GM23338 (cell line): ENCODE measurements at places on chromosomes 2 and 18. TPM values are rescaled to one million over a fixed set of nuclear protein-coding genes. Genes with fewer than 3 reads are reported as not detected.

Gene GPR75
- 2.3 and 4.1 TPM in 2 replicates for total RNA-seq

Gene HOXD11
- not detected in 2 replicates for total RNA-seq

Gene SEMA4C
- total RNA-seq, result 69.7 and 80.7 TPM in 2 replicates

Gene B3GNT7
- total RNA-seq, result 78.1 and 89.4 TPM in 2 replicates

Gene NLRC4
- total RNA-seq, result not detected in 2 replicates

Gene CAPN14
- 0.54 TPM in 1 of 2 replicates, not detected in the other for total RNA-seq

DNA sequence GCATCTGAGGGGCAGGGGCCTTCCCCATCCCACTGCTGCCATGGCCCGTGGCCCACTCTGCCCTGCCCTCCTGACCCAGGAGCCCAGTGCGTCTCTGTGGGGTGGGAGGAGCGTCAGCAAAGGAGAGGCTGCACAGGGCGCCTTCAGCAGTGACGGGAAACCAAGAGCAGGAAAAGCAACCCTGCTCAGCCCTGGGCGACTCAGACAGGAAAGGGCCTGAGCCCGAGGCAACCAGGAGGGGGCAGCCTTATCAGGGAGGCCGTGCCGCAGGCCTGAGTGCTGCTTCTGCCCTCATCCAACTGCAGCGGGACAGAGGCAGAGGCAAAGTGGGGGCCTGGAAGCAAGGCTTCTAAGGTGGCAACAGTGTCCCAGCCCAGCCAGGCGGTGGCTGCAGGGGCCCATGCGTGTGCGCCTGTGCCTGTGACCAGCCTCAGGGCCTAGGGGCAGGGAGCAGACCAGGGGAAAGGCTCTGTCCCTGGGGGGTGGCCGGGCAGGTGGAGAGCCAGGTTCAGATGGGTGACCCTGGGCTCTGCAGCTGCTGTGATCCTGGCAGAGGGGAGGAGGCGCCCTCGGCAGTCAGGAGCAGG is 23.3 kb upstream of the ALPI start:
- peak; percentile 85 for DNase-seq

- DNase-seq, result no peak
These were observed 24.3 kb upstream of the STAT1 start for GRCh38 chr2:191038241-191038725.

- no peak for DNase-seq
These were observed 117.5 kb upstream of the SNTG2 start for GRCh38 chr2:833180-833579.

- no peak for DNase-seq
These were observed 336.5 kb upstream of the MMADHC start for GRCh38 chr2:149924028-149924427.

GRCh38 chr18:25146512-25146910 is 205.5 kb downstream of the ZNF521 start:
- no peak for DNase-seq

DNA sequence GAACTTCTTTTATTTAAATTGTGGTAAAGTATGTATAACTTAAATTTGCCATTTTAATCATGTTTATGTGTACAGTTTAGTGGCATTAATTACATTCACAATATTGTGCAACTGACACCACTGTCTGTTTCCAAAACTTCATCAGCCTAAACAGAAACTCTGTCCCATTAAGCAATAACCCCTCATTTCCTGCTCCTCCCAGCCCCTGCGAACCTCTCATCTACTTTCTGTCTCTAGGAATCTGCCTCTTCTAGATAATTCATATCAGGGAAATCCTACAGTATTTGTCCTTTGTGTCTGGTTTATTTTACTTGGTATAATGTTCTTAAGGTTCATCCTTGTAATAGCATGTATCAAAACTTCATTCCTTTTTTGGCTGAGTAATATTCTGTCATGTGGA is 75.1 kb downstream of the BOLA3 start:
- no peak for DNase-seq

DNA sequence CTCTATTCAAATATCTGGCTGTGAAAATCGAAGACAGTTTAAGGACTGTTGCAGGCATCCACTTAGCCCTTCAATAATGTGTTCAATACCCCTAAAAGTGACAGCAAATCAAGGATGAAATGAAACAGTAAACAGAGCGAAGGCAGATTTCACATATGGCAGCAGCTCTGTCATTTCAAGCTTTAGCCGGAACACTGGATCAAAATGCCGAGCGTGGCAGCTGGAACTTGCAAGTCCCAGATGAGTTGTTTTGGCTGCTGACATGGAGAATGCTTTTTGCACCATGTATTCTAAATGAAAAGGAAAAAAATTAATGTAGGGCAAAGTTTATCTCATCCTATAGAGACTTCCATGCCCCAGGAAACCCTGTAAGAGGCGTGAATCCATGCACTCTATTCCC is 18.0 kb downstream of the LRRC30 start:
- no peak for DNase-seq

DNA sequence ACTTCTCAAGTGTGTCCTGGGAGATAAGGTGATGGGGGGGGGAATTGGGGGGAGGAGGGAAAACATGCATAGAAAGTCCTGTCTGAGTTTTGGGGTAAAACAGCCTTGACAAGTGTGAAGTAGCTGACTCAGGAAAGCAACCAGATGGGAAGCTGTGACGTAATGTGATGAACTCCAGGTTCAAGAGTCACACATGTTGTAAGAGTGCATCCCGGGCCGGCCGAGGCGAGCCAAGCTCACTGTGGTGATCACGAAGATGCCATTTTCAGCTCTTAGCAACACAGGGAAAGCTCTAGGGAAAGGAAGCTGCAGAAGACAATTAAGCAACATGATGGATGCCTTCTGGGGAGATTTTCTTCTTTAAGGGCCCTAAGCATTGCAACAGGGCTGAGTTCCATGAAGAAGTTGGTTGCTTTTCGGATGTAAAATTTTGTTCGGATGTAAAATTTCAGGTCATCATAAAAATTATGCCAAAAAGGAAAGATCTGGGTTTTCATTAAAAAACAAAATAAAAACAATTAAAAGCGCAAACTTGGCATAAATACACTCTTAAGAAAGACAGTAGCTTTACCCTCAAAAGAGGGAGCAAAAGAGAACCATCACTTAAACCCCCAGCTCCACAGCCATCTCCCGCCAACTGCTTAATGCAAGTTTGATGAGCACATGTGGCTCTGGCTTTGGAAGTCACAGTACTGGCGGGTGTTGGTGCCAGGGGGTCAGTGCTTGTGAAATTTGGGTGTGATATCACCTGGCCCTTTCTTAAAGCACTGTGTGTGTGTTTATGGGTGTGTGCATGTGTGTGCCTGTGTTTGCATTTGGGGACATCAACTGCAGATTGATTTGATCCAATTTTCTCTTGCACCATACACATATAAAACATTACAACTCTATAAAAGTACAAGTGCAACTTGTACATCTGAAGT is 19.1 kb downstream of the SERTAD2 start:
- DNase-seq, result no peak

DNA sequence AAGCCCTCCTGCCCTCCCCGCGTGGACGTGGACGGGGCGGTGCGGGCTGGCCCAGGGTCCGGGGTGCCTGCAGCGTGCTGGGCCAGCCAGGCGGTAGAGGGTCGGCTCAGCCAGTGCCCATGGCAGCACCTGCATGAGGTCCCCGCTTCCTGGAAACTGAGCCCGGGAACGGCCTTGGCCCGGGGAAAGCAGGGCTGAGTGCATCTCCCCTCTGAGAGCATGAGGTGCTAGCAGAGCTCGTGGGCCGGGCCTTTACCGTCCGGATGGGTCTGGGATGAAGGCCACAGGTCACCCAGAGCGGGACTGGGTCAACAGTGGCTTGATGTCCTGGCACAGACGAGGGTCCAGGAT is 39.8 kb downstream of the TSHZ1 start:
- DNase-seq, result no peak

GRCh38 chr2:159895258-159896065 is 97.5 kb upstream of the CD302 start:
- DNase-seq, result no peak

- DNase-seq, result no peak
These were observed 30.7 kb downstream of the INO80C start for GRCh38 chr18:35466815-35467623.

- no peak for DNase-seq
These were observed 59.2 kb downstream of the IL1R2 start for GRCh38 chr2:102050854-102051391.

GRCh38 chr18:2222270-2223185 is 348.8 kb downstream of the METTL4 start:
- no peak for DNase-seq
